Fibroblast of skin of abdomen (primary cell): ENCODE measurements at places on chromosomes 3 and 15.

GRCh38 chr3:157201648-157202278, 41.8 kb upstream of the CCNL1 start:
- peak; percentile 56 for DNase-seq

DNA sequence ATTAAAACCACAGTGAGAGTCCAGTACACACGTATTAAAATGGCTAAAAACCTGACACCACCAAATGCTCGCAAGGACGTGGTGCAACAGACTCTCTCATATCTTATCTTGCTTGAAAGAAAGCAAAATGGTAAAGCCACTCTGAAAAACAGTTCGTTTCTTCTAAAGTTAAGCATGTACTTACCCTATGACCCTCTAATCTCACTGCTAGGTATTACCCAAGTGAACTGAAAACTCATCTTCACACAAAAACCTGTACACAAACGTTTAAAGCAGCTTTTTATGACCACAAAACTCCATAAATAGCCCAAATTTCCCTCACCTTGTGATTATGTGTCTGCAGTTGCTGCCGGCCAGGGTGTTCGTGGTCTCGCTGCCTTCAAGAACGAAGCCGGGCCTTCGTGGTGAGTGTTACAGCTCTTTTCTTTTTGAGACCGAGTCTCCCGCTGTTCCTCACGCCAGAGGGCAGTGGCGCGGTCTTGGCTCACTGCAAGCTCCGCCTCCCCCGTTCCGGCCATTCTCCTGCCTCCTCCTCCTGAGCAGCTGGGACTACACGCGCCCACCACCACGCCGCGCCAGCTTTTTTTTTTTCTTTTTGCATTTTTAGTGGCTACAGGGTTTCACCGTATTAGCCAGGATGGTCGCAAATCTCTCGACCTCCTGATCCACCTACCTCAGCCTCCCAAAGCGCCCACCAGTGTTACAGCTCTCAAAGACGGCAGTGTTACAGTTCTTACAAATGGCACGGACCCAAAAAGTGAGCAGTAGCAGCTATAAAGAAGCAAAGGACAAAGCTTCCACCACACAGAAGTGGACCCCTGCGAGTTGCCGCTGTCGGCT, 165.4 kb downstream of the TJP1 start:
- no peak for DNase-seq

DNA sequence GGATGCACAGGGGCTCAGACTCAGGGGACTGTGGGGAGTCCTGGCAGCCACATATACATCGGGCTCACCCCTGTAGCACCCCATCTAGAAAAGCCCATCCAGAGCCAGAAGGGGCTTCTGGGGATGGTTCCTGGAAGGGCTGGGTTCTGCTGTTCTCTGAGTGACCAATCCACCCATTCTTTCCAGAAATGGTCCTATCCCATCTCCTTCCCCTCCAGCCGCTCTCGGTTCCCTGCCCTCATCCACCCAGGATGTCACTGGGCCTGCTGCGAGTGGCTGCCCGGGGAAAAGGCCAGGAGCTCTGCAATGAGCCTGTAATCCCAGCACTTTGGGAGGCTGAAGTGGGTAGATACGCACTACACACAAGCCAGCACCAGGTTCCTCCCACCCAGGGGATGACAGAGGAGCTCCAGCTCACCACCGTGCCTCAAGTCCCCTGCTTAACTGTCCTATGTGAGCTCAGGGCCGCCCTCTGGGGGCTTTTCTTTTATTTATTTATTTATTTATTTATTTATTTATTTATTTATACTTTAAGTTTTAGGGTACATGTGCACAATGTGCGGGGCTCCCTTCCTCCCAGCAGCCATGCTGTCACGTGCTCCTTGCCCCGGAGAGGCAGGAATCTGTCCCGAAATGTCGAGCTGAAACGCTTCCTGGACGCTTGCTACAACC, 13.6 kb upstream of the CSK start:
- no peak for DNase-seq

- peak; percentile 83 for DNase-seq
These were observed 900.1 kb downstream of the ROBO1 start for GRCh38 chr3:78867409-78868372.
